ENCODE measurements at places on chromosomes 7 and 10.
A peak's percentile ranks its signal among the peaks of the same experiment; 100 is the strongest.

DNA sequence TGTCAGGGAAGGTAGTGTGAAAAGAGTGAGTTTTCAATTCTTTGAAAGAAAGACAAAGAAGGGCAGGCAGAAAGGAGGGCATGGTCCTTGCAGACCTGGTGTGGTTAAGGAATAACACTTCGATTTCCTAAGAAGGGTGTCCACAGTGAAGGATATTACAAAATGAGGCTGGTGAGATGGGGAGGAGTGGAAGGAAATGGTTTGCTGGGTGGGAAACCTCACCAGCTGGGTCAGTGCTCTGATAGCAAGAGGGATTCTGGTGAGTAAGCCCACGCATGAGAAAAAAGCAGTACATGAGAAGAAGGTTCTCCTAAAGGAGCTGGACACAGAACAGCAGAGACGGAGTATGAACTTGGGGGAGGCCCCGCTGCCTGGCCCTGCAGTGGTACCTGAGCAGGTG is 230.6 kb upstream of the PLXNA4 start:
- no peak for DNase-seq

GRCh38 chr7:102285540-102286236 is 980 bp upstream of the SH2B2 start:
- peak; percentile 16 for DNase-seq

DNA sequence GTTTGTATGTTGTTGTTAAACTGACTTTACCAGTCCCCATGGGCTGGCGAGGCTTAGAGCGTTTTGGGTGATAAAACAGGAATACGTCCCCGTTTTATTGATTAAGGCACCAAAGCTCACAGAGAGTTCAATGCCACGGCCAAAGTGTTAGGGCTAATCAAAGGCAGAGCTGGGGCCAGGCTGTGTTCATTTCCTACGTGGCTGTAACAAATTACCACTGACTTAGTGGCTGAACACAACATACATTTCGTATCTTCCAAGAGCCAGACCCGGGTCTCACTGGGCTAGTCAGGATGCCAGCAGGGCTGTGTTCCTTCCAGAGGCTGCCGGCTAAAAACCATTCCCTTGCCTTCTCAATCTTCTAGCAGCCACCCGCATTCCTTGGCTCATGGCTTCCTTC is 94.4 kb upstream of the HABP2 start:
- no peak for DNase-seq

DNA sequence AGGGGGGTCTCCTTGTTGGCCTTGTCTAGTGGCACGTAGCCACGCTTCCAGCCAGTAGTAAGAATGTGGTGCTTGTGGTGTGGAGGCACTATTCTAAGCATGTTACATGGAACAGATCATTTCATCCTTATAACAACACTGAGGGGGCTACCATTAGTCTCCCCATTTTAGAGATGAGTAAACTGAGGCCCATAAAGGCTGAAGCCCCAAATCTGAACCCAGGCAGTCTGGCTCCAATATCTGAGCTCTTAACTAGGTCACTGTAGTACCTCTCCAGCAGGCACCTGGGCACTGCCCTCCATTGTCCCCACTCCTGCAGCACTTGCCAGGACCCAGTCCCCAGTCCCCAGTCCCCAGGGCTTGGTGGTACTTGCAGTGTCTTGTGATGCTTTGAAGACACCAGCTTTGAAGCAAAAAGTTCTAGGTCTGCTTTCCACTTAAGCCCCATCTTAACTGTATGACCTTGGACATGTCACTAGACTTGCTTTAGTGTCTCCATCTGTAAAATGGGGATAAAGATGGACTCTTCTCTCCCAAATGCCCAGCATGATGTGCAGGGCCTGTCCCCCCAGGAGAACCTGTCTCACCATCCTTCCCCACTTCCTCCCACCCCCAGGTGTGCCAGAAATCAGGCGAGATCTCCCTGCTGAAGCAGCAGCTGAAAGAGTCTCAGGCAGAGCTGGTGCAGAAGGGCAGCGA is 6.4 kb downstream of the LZTS2 start:
- DNase-seq = no peak

GRCh38 chr10:4532976-4533375 is 293.0 kb upstream of the AKR1E2 start:
- no peak for DNase-seq

Data from activated CD4-positive, alpha-beta T cell treated with anti-CD3 and anti-CD28 coated beads for 48 hours (primary cell).